Islet precursor cell (in vitro differentiated cells): ENCODE measurements at places on chromosomes 1 and 21.

DNA sequence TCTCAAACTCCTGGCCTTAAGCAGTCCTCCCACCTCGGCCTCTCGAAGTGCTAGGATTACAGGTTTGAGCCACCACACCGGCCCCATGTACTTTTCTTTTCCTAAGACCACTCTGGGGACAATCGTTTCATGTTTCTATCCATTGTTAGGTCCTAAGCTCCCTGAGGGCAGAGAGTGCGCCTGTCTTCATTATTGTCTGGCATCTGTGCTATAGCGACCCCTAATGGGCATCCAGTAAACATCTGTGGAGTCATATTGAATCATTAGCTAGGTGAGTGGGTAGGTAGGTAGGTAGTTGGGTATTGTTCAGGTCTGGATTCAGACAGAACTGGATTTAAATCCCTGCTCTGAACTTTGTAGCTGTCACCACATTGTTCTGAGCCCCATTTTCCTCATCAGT lies 66.1 kb downstream of the TMEM53 start:
- DNase-seq = no peak

DNA sequence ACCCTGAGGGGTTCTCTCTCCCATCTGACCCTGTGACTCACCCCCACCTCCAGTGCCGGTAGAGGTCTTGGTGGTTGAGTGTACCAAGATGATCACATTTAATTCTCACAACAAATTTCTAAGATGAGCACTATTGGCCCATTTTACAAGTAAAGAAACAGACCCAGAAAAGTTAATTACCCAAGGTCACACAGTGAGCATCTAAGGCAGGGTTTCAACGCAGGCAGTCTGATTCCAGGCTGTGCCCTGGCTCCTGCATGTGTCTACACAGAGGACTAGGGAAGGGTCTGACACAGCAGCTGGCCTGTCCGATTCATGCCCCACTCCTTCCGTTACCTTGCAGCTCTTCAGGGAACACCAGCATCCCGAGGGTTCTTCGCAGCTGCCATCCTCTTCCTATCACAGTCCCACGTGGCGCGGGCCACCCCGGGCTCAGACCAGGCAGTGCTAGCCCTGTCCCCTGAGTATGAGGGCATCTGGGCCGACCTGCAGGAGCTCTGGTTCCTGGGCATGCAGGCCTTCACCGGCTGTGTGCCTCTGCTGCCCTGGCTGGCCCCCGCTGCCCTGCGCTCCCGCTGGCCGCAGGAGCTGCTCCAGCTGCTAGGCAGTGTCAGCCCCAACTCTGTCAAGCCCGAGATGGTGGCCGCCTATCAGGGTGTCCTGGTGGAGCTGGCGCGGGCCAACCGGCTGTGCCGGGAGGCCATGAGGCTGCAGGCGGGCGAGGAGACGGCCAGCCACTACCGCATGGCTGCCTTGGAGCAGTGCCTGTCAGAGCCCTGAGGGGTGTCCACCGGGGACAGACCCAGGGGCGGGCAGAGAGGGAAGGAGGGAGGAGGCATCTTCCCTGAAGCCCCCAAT lies 7.5 kb downstream of the NCDN start:
- no peak for DNase-seq

DNA sequence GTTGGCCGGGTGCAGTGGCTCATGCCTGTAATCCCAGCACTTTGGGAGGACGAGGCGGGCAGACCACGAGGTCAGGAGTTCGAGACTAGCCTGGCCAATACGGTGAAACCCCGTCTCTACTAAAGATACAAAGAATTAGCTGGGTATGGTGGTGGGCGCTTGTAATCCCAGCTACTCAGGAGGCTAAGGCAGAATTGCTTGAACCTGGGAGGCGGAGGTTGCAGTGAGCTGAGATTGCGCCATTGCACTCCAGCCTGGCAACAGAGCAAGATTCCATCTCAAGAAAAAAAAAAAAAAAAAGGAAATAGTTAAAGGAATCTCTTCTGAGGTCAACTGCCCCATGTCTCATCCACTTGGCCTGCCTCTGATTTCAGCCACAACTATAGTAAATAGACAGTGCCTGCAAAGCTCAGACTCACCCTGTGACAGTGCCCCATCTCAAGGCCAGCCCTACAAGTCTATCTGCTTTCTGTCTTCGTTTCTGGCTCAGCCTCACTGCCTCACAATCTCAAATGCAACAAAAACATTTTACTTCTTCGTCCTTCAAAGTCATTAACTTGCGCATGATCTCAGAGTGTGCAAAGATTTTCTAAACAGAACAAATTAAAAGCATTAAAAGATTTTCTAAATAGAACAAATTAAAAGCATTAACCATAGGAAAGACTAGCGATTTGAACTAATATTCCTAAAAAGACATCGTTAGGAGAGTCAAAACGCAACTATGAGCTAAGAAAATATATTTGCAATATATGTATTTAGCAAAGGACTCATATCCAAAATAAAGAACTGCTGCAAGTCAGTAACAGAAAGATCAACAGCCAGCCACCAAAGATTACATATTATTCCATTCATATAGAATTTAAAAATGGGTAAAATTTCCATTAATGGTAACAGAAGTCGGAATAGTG lies 65.0 kb upstream of the PRDX6 start:
- DNase-seq = peak; percentile 61

DNA sequence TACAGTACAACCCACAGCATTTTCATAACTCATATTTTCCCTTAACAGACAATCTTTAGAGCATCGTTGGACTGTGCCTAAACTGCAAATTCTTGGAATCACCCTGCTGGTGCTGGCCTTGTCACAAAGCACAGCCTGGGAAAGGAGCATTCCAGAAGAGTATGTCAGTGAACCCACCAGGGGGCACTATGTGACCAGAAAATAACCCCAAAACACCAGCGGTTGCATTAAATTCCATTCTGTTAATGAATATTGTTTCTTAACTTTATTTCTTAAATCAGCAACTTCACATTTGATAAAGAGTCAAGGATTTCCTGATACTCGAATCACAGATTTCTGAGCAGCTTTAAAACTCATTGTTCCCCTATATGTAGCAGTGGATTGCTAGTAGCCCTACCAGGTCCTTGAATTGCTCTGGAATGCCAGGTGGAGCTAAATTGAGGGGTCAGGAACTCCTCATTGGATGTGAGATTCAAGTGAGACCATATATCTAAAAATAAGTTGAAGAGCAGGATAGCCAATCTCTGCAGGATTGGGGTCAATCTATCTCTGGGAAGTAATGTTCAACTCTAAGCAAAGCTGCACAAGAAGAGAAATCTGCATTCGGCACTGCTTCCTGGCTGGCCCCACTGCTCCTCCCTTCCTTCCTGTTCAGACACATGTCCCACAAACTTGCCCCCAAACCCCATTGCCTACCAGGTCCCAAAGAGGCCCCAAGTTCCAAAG lies 12.7 kb upstream of the RAB4A start:
- DNase-seq = peak; percentile 75

DNA sequence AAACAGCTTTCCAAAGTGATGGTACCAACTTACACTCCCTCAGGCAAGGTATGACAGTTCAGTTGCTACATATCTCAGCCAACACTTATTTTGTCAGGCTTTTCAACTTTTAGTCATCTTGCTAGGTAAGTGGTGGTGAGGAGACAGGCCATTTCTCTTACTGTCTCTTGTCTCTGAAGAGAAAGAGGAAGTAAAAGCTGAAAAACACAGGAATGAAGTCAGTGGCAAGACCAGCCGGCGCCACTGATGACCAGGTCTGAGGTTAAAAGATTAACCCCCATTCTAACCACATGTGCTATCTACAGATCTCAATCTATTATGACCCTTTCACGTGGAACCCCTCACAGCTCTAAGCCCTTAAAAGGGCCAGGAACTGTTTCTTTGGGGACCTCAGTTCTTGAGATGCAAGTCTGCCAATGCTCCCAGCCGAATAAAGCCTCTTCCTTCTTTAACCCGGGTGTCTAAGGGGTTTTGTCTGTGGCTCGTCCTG lies 4.2 kb downstream of the ADCY10 start:
- DNase-seq = no peak

DNA sequence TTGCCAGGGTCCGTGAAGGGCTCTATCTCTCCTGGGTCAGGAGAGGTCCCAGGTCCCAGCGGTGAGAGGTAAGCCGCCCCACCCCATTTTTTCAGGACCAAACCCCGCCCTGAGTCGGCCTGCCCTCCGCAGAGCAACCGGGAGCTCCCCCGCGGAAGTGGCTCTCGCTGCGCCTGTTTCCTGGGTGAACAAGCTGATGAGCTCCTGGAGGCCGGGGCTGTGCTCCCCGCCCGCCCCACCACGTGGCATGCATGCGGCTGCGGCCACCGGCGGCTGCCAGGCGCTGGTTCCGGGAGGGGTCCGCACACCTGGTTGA lies 32.0 kb downstream of the ZBTB17 start:
- DNase-seq = peak; percentile 55

DNA sequence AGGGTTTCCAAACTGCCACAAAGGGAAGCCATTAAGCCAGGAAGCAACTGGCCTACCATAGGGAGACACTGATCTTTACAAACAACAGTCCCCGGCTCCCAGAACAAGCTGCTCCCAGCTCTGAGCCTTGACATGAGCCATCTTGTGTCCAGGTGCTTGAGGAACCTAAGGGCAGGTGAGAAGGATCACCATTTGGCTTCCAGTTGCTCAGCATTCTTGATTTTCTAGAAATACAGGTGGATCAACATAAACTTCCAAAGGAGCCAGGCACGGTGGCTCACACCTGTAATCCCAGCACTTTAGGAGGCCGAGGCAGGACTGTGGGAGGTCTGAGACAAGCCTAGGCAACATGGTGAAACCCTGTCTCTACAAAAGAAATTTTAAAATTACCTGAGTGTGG lies 21.6 kb downstream of the ZBTB17 start:
- no peak for DNase-seq

- no peak for DNase-seq
Observed at GRCh38 chr1:23845163-23845562, 19.9 kb upstream of the HMGCL start.

- peak; percentile 51 for DNase-seq
Observed at GRCh38 chr1:180256341-180257027, 26.4 kb downstream of the LHX4 start.

- no peak for DNase-seq
Observed at GRCh38 chr1:176416777-176417176, 46.2 kb upstream of the PAPPA2 start.

- DNase-seq = no peak
Observed at GRCh38 chr1:205381305-205381704, 24.6 kb upstream of the KLHDC8A start.

GRCh38 chr1:38041936-38042834 lies 4.4 kb downstream of the POU3F1 start:
- no peak for DNase-seq

- no peak for DNase-seq
Observed at GRCh38 chr1:210709701-210710100, 381.0 kb downstream of the HHAT start.

DNA sequence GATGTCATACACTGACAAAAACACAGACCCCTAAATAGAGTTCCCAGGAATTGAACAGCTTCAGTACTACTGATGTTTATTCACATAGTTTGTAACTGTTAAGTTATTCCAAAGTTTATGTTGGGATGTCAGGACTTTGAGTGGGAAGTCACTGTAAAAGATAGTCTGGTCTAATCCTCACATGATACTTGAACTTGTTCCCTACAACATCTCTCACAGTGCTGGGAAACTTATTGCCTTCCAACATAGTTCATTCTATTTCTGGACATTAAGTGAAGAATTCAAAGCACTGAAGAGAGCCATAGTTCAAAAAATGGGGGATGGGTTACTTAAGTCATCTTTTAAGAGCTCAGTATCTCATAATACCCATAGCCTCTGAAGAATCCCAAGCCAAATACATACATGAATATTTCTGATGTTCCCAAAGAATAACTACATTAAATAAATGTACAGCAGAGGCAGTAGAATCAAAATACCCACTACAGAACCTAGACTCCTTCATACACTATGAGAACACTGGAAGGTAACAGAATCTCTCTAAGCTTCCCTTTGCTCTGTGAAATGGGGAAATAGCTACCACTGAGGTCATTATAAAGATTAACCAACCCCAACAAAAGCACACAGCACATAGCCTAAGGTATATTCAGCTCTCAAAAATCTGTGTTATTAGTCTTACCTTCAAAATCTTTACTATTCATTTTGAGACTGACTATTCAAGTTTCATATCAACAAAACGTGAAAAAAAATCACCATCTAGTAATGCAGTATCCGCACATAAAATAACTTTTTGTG lies 81.4 kb downstream of the ESRRG start:
- no peak for DNase-seq

DNA sequence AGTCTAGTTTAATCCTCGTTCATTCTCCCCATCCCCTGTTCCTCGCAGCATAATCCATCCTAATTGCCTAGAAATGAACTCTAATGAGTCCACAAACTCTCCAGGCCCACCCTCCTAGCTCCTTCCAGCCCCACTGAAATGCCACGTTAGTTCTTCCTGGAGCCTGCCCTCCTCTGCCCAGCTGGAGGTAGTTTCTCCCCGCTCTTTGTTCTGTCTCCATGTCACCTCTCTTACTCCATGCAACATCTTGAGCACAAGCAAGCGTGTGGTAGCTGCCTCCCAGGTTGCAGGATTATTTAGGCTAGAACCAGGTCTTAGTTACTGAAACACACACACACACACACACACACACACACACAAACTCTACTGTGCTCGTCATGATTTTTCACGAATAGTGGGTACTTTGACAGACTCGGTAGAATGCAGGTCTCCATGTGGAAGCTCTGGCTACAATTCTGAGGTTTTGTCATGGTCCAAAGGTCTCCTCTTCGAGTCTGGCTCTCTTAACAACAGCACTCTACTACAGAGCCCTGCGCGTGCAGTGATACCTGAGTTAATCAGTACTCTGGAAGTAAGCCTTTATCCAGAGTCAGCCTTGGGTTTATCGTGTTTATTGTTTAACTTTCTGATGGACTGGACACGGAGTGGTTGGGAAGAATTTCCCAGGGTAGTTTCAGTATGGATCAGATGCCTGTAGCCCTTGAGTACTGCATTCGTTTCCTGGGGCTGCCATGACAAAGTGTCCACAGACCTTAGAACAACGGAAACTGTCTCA lies 27.5 kb downstream of the HUNK start:
- DNase-seq = peak; percentile 34

- DNase-seq = no peak
Observed at GRCh38 chr1:243413431-243414151, 157.8 kb downstream of the SDCCAG8 start.

- no peak for DNase-seq
Observed at GRCh38 chr1:199701726-199702125, 325.8 kb upstream of the NR5A2 start.

- DNase-seq = no peak
Observed at GRCh38 chr1:204524986-204525385, 8.8 kb downstream of the MDM4 start.

DNA sequence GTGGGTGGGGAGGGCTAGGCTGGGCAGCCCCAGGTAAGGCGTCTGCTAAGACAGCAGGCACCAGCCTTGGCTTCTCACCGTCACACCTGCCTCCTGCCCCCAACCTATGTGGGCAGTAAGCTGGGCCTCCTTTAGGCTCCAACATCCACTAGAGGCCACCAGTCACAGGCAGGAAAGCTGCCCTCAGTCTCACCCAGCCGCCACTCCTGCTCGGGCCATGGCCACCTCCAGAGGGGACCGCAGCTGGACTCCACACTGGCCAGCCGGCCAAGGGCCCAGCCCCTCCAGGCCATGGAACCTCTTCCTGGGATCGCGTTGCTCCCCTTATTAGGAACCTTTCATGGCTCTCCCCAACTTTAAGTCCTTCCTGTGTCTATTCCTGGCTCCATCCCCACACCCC lies 74.5 kb downstream of the MRPL37 start:
- no peak for DNase-seq

GRCh38 chr21:28186604-28187003 lies 806.1 kb downstream of the LTN1 start:
- no peak for DNase-seq
